ENCODE measurements at places on chromosomes 7 and 10. TPM values are rescaled to one million over a fixed set of nuclear protein-coding genes. Genes with fewer than 3 reads are reported as not detected.

CTAGE4 gene
- total RNA-seq, result 6.5 TPM

MSMB gene
- not detected for total RNA-seq

KLF14 gene
- not detected for total RNA-seq

AKR1D1 gene
- not detected for total RNA-seq

GRCh38 chr10:31280972-31281371 is 38.0 kb upstream of the ZEB1 start:
- no peaks in the 10 kb centered on the region for H3K27me3 ChIP-seq
- DNase-seq, result no peak
- H3K36me3 ChIP-seq, result no peaks in the 10 kb centered on the region
- H3K4me1 ChIP-seq, result no peaks in the 10 kb centered on the region
- H3K27ac ChIP-seq, result no peak overlapping the region

GRCh38 chr10:84177541-84178141 is 4.0 kb downstream of the GPR15LG start:
- H3K4me1 ChIP-seq, result no peaks in the 10 kb centered on the region
- H3K4me3 ChIP-seq, result no peak overlapping the region
- no peak for DNase-seq

- H3K27ac ChIP-seq, result no peak overlapping the region
- no peak overlapping the region for H3K4me3 ChIP-seq
These were observed 391.0 kb downstream of the GFRA1 start for GRCh38 chr10:115882021-115882420.

GRCh38 chr7:17062151-17063044 is 180.6 kb upstream of the AGR3 start:
- no peaks in the 10 kb centered on the region for H3K4me1 ChIP-seq
- no peak overlapping the region for H3K4me3 ChIP-seq
- no peaks in the 10 kb centered on the region for H3K36me3 ChIP-seq
- no peak overlapping the region for H3K27ac ChIP-seq
- H3K27me3 ChIP-seq, result no peaks in the 10 kb centered on the region

GRCh38 chr7:122337011-122337410 is 32.5 kb upstream of the FEZF1 start:
- H3K4me3 ChIP-seq, result no peak overlapping the region
- DNase-seq, result no peak
- no peak overlapping the region for H3K27ac ChIP-seq
- H3K36me3 ChIP-seq, result no peaks in the 10 kb centered on the region
- no peaks in the 10 kb centered on the region for H3K27me3 ChIP-seq
- no peaks in the 10 kb centered on the region for H3K4me1 ChIP-seq

DNA sequence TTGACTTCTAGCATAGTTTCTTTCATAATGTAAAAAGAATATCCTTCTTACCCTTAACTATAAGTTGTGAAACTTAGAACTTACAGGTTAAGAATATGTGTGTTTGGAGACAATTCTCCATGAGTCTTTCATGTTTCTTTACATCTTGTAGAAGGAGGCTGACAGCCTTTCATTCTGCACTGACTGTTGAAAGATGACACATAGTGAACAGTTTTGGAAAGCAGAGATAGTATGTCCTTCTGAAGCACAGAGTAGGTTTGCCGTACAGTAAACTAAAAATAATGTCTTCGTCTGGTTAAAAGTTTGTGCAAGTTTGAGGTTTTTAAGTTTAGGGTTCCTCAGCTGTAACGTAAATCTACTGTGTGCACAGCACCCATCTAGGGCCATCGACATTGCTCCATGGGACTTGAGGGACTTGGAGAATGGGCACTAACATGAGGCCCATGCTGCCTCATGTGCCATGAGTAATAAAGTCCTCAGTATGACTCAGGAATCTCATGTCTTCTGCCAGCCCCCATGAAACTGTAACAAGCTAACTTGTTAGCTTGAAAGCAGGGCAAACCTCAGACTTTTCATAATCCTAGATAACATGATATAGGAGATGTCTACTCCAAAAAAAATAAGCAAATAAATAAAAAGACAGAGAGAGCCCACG is 24.5 kb upstream of the ELAPOR2 start:
- H3K4me3 ChIP-seq, result no peak overlapping the region
- H3K27ac ChIP-seq, result no peak overlapping the region
- no peak for DNase-seq

DNA sequence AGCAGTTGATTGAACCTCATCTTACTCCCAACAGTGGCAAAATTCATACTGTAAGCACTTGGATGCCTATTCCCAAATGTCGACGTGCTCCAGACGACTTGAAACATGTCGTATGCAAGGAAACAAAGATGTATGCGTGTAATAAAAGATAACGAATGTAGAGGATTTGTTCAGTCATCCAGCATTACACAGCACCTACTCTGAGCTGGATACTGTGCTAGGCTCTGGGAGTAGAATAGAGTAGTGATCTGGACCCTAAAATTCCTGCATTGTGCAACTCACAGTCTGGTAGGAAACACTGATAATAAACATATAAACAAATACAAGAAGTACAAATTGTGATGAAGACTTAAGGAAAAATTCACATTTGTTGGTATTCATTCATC is 5.6 kb upstream of the TBX20 start:
- H3K4me1 ChIP-seq, result peaks cover 12% of the 10 kb centered on the region
- no peak for DNase-seq
- H3K27ac ChIP-seq, result no peak overlapping the region
- no peaks in the 10 kb centered on the region for H3K27me3 ChIP-seq
- H3K4me3 ChIP-seq, result no peak overlapping the region

DNA sequence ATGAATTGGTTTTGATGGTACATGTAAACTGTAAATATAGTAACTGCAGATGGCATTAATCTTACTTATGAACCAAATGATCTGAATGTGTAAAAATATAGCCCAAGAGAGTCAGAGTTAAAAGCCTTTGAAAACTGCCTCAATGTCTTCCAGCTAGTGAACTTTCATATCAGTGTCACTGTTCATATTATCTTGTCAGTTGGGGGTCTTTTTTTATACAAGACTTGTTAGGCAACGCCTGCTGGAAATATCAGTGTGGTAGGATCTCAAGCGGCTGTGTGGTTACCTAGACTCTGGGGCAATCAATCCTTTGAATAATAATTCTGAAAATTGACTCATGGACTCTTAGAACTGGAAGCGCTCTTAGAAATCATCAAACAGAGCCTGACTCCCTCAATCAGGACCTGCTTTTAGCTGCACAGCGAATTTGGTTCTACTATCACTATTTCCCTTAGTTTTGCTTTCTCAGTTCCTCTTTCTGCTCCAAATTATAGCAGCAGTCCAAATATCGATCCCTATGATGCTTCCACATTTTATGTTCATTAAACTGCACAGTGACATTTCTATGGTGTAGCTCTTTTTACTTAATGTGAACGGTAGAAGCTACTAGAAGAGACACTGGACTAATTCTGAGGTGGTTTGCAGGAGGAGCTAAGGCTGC is 100.1 kb upstream of the COL1A2 start:
- H3K4me3 ChIP-seq, result no peak overlapping the region
- no peak overlapping the region for H3K27ac ChIP-seq
- no peaks in the 10 kb centered on the region for H3K27me3 ChIP-seq
- H3K36me3 ChIP-seq, result no peaks in the 10 kb centered on the region

GRCh38 chr7:133110312-133110711 is 28.4 kb upstream of the CHCHD3 start:
- no peak overlapping the region for H3K27ac ChIP-seq
- no peak overlapping the region for H3K4me3 ChIP-seq
- H3K27me3 ChIP-seq, result no peaks in the 10 kb centered on the region
- H3K4me1 ChIP-seq, result no peaks in the 10 kb centered on the region
